ENCODE measurements at places on chromosomes 7 and 10.

- DNase-seq = no peak
Measured at GRCh38 chr10:7152982-7153381, 257.9 kb downstream of the SFMBT2 start.

DNA sequence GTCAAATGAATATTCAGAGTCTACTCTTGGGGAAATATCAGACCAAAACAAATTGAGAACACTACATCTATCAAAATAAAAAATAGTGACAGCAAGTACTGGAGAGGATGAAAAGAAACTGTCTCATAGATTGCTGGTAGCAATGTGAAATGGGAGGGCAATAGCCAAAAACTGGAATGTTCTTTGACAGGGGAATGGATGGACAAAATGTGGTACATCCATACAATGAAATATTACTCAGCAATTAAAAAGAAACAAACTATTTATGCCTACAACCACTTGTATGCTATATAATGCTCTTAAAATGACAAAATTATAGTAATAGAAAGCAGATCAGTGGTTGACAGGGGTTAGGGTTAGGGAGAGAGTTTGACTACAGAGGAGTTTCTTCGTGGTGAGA, 46.0 kb downstream of the CYP51A1 start:
- DNase-seq = no peak

DNA sequence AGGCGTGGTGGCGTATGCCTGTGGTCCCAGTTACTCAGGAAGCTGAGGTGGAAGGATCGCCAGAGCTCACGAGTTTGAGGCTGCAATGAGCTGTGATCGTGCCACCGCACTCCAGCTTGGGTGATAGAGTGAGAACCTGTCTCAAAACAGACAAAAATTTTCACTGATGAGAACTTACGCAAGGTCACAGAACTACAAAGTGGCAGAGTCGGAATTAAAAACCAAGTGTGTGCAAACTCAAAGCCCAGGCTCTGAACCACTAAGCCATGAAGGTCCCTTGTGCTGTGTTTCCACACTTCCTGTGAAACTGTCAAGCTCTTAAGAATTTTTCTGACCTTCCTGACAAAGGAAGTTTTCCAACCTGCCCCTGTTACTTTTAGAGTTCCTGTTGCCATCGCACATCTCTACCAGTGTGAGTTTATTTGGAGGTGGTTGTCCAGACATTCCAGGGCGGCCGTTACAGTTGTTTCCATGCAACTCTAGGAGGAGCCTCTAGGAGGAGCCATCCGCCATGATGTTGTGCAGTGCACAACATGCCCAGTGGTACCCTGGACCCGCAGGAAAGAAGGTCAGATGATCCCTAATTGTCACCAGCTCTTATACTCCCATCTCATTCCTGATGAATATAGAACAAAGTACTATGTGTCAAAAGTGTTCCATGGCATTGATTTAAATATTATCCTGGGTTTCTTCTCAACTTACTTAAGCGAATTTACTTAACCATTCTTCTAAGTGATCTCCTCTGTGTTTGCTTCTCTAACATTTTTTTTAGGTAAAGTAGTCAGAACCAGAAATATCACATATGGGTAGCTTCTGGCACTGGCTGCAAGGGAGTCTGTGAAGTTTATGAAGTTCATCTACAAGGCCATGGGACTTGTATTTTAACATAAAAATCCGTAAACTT, 49.0 kb upstream of the LYZL1 start:
- no peak for DNase-seq

GRCh38 chr7:140358412-140359051, 39.8 kb downstream of the SLC37A3 start:
- no peak for DNase-seq

- no peak for DNase-seq
Measured at GRCh38 chr10:26335574-26336093, 102.5 kb upstream of the APBB1IP start.

DNA sequence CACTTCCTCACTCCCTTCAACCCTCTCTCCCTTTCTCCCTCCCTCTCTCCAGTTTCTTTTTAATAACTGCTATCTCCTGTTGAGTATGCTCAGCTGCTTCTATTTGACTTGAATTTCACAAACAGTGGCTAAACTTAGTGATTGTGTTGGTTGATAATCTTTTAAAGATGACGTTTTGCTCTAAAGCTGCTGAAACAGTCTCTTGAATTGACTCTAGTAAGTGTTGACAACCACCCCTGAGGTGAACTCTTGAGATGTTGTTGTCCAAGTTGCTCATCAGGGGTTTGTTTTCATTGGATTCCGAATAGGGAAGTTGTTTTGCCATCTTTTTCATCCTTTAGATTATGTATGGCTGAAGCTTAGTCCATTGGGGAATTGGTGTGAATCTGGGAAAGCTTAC, 176.2 kb downstream of the TWIST1 start:
- DNase-seq = no peak

DNA sequence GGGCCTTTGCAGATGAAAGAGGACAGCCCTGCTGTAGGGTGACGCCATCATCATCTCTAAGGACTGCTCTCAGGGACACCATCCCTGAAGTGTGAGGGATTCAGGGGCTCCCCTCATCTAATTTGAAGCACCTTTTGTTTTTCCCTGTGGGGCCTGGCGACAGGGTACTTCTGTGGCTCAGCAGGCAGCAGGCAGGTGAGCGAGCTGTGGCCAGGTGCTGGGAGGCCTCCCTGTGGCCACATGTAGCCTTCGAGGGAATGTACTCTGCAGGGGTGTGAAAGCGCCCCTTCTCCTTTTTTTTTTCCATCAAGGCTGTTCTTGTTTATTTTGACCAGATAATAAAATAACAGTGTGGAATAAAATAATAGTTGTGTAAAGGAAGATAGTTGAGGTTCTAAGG, 118.2 kb upstream of the DPP6 start:
- DNase-seq = no peak

- DNase-seq = no peak
Measured at GRCh38 chr10:485776-486175, 203.7 kb downstream of the DIP2C start.

GRCh38 chr7:133036289-133036688, 45.6 kb downstream of the CHCHD3 start:
- DNase-seq = no peak

DNA sequence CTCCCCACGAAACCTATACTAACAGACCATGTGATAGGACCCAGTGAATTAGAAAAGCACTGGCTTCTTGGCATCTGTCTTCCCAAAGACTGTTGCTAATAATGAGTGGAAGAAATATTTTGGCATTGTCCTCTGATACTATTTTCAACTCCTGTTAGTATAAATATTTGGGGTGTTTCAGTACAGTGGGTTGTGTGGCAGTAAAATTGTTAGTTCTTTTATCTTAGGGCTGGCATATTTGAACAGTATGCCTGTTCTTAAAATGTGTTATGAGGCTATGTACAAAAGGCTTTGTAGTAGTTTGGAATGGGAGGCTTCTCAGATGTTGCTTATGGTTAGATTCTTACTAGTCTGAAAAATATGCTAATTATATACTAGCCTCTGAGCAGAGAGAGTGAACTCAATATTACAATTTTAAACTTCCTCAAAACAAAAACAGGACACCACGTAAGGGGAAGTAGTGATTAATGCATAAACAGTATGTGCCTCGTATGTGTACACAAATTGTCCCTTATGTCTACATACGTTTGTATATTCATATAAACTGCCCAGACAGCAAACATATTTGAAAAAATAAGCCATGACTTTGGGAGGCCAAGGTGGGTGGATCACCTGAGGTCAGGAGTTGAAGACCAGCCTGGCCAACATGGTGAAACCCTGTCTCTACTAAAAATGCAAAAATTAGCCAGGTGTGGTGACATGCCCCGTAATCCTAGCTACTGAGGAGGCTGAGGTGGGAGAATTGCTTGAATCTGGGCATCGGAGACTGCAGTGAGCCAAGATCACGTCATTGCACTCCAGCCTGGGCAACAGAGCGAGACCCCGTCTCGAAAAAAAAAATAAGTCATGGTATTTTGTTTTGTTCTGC, 115.4 kb downstream of the ARID5B start:
- no peak for DNase-seq

- DNase-seq = no peak
Measured at GRCh38 chr10:113168584-113168983, 218.5 kb downstream of the TCF7L2 start.

DNA sequence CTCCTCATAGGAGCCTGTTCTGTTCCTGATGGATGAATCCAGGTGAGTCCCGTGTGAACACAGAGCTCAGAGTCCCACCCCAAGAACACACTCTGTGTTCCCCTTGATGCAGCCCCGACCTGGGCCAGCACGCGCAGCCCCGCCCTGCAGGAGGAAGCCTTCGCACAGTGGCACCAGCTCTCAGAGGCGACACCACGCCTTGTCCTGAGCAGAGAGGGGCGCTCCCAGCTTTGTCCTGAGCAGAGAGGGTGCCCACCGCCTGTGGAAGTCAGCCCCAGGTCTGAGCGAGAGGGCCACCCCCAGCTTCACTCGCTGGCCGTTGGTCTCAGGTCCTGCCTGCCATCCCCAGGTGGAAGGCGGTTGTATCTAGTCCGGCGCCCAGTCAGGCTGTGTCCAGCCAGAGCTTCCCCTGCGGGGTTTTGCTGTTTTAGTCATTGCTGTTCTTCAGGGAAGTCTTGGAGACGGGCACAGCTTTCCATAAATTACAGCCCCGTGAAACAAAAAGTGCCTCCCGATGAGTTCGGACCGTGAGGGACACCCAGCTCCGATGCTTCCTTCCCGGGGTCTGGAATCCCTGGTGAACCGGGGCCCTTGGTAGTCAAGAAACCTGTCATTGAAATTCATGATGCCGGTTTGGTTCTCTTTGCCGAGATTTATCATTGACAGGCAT, 43.6 kb downstream of the NKX6-2 start:
- no peak for DNase-seq

DNA sequence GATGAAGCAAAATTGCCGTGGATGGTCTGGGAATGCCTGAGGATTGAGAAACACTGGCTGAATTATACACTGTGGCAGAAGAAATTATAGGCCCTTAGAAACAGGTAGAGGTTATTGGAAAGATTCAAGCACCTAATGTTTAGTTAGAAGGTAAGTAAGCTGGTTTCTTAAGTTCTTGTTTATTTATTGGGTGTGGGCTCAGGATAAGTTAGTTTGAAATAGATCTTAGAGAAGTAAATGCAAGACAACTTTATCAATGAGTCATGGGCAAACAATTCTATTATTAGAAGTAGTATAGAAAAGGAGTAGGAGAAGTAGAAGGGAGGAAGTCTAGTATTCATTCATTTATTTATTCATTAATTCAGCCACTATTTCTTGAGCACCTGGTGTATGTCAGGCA, 96.5 kb downstream of the KAT6B start:
- DNase-seq = no peak

DNA sequence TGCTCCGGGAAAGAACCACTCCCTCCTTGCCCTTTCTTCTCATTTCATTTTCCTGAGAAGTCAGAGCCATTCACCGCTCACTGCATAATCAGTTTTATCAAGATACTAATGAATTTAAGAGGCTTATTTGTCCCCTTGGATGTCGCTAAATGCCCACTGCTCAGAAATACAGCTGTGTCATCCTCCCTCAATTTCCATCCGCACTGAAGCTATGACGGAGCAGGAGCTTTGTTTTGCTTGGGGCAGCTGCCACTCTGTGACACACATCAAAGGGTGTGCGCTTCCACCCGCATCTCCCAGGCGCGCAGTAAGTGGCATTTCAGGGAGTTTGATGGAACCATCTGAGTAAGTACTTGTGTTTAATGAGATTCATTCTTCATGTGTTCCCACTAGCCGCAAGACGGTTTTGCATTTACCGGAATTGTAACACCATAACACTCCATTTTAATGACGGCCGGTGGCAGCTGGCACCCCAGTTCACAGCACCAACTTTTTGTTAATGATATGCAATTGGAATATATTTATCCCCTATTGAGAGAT, 103.8 kb upstream of the PARD3 start:
- DNase-seq = no peak

- no peak for DNase-seq
Measured at GRCh38 chr10:79173582-79174262, 105.0 kb downstream of the ZMIZ1 start.

- no peak for DNase-seq
Measured at GRCh38 chr10:17077346-17077781, 52.2 kb downstream of the CUBN start.

DNA sequence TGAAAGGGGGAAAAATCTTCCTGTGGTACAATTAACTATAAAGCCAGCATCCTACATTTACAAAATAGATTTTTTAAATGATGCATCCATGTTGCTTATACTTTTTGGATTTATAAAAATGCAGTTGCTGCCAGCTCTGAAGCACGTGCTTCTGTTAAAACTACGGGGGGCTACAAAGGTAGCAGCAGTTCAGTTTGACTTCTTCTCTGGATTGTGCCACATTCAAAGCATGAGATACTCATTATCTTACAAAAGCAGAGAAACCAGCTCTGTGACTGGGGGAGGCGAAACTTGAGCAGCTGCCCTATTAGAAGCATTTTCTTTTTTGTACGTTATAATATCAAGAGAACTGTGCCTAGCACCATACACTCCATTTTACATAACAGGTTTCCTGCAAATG, 31.1 kb downstream of the NEUROD6 start:
- DNase-seq = no peak

- DNase-seq = no peak
Measured at GRCh38 chr10:122421742-122422141, 32.7 kb upstream of the ARMS2 start.

- no peak for DNase-seq
Measured at GRCh38 chr7:71752171-71752935, 620.4 kb downstream of the GALNT17 start.

- no peak for DNase-seq
Measured at GRCh38 chr10:130790339-130790738, 521.2 kb downstream of the TCERG1L start.

DNA sequence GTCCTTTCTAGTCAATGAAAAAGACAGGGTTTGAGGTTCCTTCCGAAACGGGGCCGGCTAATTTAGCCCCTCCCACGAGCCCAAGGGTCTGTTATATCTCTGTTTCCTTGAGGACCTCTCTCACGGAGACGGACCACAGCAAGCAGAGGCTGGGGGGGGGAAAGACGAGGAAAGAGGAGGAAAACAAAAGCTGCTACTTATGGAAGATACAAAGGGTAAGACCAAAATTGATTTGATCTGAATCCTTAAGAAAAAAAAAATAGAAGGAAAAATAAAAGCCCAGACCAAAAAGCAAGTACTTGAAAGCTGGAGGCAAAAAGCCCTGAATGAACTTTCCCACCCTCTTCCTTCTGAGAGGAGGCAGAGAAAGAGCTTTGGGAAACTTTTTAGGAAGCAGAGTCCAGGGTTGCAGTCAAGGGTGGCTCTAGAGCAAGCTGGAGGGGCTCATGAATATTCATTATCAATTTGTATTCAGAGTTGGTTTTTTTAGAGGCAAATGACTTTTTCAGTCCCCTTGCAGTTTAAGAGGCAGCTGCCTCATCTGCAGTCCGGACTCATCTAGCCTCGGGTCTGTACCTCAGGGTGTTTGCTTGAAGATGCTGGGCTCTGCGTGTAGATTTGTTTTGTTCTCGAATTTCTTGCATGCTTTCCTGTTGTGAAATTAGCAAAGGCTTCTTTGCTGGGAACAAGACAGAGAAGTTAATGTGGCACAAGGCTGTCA, at the start of gene ENTPD1:
Gene ENTPD1 (plus strand): TSS at position 123 of the 721 bp plus-strand sequence. CDS start 77 bp downstream, at position 200.
- no peak for DNase-seq
